ENCODE measurements at places on chromosomes 11 and 22.

- no peak for DNase-seq
These were observed 6.2 kb upstream of the RAB1B start for GRCh38 chr11:66262191-66262590.

- no peak for DNase-seq
These were observed 25.1 kb upstream of the TIMP3 start for GRCh38 chr22:32776397-32776796.

DNA sequence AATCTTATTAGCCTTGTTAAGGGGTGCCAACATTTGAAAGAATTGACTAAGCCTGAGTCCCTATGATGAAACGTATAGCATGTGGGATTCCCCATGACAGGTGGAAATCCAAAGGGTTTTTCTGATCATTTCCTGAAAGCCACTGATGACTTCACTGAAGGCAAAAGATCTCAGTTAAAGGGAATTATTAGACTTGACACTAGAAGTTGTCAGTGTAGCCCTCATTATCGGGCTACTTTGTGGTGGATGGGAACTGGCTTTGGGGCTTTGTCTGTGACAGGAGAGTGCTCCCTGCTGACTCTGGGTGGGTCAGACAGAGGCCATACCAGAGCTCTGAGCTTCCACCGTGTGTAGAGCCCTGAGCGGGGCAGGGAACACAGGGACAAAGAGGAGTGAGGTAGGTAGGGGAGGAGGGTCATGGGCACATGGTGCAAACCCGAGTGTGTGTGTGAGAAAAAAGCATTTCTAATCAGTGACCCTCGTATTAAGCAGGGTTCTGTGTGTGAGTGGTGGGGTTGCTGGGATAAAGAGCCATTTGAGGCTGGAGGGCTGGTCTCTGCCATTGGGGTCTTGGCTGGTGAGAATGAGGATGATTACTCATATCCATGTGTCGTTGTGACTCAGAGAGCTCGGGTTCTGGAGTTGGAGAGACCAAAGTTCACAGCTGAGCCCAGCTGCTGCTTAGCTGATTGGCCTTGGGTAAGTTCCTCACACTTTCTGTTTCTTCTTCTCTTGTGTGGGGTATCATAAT is 101.1 kb downstream of the GRIK4 start:
- DNase-seq, result no peak

DNA sequence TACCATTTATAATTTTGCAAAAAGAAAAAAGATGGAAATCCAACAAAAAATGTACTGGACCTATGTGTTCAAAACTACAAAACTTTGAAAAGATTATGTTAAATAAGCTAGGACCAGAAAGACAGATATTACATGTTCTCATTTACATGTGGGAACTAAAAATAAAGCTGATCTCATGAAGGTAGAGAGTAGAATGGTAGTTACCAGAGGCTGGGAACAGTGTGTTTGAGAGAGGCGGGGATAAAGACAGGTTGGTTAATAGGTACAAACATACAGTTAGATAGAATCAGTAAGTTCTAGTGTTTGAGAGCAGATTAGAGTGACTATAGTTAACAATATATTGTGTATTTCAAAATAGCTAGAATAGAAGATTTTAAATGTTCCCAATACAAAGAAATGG is 71.6 kb downstream of the USP47 start:
- DNase-seq, result no peak

GRCh38 chr11:113440816-113441215 is 34.4 kb downstream of the DRD2 start:
- DNase-seq, result no peak

- peak; percentile 59 for DNase-seq
These were observed 63.9 kb downstream of the ARFGAP3 start for GRCh38 chr22:42792909-42793847.

- no peak for DNase-seq
These were observed 2.3 kb downstream of the PCF11 start for GRCh38 chr11:83158965-83159901.

- DNase-seq, result no peak
These were observed 210.5 kb downstream of the CTTN start for GRCh38 chr11:70608568-70609470.

DNA sequence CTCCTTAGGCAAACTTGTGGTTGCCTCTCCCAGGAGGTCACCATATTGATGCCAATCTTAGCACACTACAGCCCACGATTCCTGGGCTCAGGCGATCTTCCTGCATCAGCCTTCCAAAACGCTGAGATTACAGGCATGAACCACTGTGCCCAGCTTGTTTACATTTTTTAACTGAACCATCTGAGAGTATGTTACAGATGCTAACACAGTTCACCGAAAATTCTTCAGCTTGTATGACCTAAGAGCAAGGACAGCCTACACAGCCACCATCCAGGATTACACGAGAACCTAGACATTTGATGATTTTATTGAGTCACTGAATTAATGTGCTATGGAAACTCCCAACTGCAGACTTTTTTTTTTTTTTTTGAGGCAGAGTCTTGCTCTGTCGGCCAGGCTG is 5.8 kb upstream of the LGALS1 start:
- DNase-seq, result no peak

- no peak for DNase-seq
These were observed 170.2 kb downstream of the ST3GAL4 start for GRCh38 chr11:126525702-126526101.

- no peak for DNase-seq
These were observed 111.8 kb downstream of the CTTN start for GRCh38 chr11:70510106-70510505.

GRCh38 chr11:36109850-36110606 is 166.2 kb downstream of the LDLRAD3 start:
- DNase-seq, result no peak

DNA sequence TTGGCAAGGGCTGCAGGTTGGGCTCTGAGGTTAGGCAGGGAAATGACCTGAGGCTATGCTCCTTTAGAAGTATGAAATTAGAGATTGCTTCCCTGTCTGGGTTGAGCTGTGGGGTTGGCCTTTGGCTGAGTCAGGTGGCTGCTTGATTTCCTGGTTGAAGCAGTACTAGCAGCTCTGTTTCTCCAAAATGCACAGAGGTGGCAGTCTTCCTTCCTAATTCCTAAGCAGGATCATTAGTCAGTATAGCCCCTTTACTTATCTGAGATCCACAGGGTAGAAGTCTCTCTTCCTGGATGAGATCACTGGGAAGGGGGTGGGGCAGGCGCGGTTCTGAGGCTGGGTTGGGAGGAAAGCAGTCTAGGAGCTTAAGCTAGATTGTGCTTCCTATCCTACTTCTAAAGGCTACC is 1917.5 kb downstream of the LRRC4C start:
- no peak for DNase-seq

DNA sequence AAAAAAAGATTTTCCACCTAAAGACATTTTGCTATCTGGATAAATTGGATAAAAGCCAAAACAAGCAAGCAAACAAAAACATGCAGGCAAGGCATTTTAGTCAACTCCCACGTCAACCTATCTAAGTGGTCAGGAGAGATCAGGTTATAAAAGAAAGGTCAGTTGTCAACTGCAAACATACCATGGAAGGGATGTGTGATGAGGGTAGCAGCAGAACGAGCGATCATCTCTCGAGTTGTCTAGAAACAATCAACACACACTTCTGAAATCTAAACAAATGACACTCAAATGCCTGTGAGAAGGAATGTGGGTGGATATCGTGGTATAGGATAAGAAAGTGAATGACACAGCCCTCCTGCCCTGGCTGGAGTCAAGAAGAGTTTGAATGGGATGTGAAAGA is 10.9 kb downstream of the MTCH2 start:
- DNase-seq, result no peak

DNA sequence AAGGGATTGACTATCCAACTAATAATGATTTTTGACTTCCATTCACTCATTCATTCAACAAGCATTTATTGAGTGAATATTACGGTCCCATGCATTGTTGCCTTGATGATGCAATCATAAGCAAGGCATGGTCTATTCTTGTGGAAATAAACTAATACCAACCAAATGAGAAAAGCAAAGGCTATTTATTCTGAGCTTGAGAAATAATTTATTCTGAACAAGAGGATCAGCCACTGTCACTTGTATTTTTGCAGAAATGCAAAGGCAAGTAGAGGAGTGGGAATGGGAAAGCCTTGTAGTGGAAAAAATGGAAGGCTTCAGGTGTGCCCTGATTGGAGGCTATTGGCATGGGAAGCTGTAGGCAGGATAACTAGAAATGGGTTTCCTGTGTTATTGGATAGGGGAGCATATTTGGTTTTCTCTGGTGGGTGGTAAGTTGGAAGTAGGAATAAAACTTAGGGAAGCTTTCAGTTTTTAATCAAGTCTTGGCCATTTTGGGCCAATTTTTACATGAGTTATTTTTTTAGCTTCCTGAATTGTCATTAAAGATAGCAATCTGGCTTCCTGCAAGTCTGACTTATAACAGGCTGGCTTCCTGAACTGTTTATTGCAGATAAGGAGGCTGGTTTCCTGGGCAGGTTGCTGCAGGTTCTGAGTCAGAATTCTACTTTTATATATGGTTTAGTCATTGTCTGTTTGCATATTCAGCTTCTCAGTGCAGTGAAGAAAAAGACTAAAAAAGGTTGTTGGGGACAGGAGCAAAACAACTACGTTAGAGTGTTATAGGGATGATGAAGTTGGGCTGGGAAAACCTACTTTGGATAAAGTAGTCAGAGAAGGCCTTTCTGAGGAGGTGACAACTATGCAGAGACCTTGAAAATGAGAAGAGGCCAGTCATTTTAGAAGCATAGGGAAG is 106.7 kb downstream of the APIP start:
- no peak for DNase-seq

GRCh38 chr22:49269928-49270327 is 557.7 kb downstream of the BRD1 start:
- no peak for DNase-seq

DNA sequence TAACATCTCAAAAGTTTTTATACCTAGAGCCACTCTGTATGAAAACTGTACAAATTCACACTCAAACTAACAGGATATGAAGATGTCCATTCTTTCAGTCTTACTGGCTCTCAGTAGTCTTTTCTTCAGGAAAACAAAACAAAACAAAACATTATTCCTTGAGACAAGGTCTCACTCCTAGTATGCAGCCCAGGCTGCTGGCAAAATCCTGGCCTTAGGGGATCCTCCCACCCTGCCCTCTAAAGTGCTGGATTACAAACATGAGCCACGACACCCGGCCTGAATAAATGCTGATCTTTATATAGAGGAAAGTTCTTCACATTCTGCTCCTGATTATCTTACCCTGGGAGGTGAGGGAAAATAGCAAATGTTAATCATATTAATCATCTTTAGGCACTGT is 5.1 kb downstream of the APOL2 start:
- no peak for DNase-seq

DNA sequence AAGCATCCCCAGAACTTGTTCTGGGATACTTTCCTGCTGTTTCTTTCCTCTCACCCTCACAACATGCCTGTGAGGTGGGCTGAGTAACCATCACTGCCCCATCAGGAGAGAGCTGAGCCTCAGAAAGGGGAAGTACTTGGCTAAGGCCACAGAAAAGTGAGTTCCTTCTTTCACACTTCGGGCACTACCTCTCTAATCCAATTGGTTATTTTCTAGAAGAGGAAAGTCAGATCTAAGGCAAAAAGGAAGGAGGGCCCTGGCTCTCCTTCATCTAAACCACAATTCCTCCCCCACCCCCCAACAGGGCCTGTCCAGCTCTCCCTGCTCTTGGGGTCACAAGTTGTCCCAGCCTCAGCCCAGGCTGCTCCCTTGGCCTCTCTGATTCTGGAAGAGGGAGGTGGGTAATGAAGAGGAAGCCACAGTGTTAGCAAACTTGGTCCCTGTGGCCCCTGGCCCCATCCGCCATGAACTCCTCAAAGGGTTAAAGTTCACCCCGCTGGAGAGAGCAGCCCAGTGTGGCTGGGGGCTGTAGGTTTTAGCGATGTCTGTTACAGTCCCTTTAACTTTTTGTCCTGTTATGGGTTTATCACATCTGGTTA is 34.0 kb downstream of the SLC22A12 start:
- no peak for DNase-seq

GRCh38 chr11:47318166-47318565 is 34.3 kb downstream of the MYBPC3 start:
- no peak for DNase-seq

- no peak for DNase-seq
These were observed 13.0 kb downstream of the SMTN start for GRCh38 chr22:31094021-31094551.

DNA sequence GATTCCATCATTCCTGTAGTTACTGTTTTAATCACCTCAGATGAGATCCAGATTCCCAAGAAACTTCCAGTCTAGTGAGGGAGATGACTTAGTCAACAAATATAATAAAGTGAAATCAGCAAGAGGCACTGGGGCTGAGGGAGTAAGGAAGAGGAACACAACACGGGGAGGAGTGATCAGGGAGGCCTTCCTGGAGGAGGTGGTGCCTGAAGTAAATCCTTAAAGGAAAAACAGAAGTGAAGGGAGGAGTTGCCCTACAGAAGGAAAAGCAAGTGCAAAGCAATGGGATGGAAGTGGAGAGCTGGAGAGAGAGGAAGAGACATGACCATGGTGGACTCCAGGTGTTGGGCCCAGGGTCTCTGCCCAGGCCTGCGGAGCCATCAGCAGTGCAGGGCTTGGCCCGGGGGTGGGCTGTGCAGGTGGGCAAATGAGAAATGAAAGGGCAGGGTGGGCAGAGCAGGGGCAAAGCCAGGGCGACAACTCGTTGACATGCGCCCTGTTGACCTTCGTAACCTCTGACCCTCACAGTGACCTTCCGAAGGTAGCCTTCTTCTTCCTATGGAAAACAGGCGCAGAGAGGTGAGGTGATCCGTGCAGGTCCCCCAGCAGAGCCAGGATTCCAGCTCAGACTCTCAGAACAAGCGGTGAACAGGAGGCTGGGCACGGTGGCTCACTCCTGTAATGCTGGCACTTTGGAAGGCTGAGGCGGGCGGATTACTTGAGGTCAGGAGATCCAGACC is 12.1 kb upstream of the PPARA start:
- DNase-seq, result no peak

GRCh38 chr22:50151571-50152537 is 18.7 kb upstream of the PANX2 start:
- no peak for DNase-seq

DNA sequence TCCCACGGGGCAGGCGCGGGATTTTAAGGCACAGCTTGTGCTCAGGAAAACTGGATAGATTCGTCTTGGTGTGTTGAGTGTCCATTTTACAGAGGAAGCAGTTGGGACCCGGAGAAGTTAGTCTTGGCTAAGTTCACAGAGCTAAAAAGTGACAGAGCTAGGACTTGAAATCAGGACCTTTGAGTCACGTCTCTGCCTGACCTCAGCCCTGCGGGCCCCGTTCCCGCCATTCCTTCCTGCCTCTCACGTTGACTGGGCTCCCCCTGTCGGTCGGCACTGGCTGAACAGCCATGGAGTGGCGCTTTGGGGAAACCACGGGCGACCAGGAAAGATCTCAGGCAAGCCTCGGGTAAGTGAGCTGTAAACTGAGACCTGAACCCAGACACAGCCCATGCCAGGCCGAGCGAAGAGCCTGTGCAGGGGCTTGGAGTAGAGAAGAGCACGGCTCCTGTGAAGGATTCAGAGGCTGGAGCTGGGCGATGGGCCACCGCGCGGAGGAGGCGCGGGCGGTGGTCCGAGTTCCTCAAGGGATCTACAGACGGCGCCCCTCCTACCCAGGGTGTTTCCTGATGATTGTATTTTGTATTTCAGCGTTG is 54.1 kb downstream of the WNT11 start:
- DNase-seq, result no peak

DNA sequence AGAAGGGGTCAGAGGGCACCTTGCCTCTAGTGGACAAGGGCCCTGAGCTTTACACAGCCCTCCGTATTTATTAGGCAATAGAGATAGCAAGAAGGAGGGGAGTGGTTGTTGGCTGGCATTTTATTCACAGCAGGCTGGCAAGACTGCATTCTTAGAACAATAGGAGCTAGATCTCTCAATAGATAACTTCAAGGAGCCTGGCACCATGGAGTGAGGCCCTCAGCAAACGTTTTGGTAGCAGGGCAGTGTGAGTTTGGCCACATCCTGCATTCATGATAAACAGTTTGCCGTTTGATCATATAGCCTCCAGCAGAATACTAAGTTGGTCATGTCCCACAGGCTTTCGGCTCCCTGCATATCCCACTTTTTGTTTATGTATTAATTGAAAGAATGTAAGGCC is 31.6 kb downstream of the OR10A6 start:
- DNase-seq, result no peak
